NCI-H1092 treated with DMSO at 0.1 percent for 48 hours (cell line): ENCODE measurements at places on chromosomes 1 and 21.

GRCh38 chr1:3307359-3307758 lies 147.1 kb upstream of the ARHGEF16 start:
- DNase-seq = no peak

DNA sequence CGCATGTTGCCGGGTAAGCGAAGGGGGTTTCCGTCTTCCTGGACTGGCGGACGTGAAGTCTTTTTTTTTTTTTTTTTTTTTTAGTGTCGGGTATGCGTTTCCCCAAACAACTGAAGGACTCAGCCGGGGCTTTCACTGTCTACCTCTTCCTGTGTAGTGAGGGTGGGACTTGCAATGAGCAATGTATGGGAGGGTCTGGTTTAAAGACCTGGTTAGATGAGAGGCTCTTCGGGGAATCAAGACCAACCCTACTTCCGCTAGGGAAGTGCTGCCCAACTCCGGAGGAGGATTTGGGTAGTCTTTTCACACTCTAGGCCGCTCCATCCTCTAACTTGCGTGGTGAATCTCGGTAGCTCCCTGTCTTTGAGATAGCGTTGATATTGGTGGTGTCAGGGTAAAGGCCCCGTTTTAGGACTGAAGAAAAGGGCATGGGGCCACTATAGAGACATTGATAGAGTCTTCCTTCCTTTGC lies 754 bp downstream of the PRRC2C start:
- DNase-seq = peak; percentile 56

DNA sequence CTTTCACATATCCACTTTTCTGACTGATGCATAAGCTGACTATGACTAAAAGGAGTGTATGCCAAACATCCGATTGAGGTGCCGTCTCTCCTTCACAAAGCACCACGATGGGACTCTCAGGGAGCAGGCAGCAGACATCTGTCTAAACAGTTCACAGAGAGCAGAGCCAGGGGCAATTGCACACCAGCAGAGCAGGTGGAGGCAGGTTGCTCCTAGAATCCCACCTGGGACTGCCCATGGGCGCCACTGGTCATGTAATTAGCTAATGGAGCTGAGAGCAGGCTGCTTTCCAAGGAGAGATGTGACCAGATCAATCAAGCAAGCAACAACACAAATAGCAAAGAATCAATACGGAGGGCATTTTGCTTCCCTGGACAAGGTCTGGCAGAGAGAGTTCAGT lies 30.5 kb upstream of the COA6 start:
- peak; percentile 20 for DNase-seq

DNA sequence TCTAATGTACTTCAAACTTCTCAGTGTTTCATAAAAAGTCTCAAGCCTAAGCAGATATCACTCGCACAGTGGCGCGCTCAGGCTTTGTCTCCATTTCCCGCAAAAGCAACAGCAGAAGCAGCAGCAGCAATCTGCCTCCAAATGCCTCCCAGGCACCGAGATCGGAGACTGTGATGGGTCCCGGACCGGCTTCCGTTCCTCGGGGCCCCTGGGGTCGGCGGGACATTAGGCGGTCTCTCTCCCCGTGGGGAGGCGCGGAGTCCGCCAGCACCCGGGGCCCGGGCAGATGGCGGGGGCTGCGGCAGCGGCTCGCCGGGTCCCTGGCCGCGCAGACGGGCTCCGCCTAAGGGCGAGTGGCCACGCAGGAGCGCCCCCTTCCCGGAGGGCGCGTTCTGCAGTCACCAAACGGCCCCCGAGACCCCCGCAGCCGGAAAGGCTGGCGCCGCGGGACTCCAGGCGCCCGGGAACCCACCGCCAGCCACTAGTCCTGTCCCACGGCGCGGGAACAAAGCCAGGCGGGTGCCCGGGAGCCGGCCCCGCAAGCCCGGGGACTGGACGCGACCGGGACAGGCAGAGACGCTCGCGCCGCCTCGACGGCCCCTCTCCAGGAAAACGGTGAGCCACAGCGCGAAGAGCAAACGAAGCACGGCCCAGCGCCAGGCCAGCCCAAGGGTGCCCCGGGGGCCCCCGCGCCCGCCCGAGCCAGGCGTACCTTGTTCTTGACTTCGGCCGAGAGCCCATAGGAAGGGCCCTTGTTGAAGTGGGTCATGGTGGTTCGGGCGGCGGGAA lies 590 bp downstream of the CNN3 start:
- DNase-seq = peak; percentile 75

- DNase-seq = no peak
Observed at GRCh38 chr21:28867401-28867800, 125.3 kb downstream of the LTN1 start.

- no peak for DNase-seq
Observed at GRCh38 chr21:32977216-32977615, 48.5 kb upstream of the OLIG2 start.

- DNase-seq = no peak
Observed at GRCh38 chr1:150619576-150620509, 9.6 kb downstream of the ENSA start.

- no peak for DNase-seq
Observed at GRCh38 chr1:221415651-221416050, 326.2 kb downstream of the DUSP10 start.

DNA sequence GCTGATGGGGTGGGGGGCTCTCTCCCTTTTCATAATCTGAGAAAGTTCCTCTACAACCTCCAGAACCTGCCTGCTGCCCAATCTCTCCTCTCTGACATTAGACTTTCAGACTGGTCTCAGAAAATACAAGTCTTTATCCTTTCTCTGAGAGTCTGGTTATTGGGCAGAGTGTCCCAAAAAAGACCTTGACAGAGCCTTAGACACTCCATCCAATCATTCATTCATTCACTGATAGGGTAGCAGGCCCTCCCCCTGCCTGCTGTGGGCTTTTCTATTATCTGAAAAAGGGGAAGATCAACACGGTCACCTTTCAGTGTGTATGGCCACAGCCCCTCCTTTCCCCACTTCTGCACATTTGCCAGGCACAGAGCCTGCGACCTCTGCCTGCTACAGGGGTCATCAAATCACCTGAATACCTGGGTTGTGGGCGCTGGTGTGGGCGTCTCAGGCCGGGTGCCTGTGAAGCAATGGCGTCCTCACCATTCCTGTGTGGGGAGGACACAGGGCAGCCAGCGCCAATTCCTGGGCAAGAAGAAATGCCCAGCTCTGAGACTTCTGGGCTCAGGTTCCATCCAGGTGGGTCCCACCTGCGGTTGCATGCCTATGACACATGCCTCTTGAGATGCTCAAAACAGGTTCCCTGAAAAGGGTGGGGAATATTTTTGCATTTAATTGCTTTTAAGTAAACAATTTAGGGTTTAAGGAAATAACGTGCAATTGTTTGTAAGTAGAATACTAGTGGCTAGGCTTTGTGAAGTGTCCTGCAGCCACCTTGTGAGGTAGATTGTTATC lies 52.8 kb downstream of the ELK4 start:
- no peak for DNase-seq

GRCh38 chr1:241985787-241986186 lies 13.1 kb downstream of the MAP1LC3C start:
- peak; percentile 19 for DNase-seq

DNA sequence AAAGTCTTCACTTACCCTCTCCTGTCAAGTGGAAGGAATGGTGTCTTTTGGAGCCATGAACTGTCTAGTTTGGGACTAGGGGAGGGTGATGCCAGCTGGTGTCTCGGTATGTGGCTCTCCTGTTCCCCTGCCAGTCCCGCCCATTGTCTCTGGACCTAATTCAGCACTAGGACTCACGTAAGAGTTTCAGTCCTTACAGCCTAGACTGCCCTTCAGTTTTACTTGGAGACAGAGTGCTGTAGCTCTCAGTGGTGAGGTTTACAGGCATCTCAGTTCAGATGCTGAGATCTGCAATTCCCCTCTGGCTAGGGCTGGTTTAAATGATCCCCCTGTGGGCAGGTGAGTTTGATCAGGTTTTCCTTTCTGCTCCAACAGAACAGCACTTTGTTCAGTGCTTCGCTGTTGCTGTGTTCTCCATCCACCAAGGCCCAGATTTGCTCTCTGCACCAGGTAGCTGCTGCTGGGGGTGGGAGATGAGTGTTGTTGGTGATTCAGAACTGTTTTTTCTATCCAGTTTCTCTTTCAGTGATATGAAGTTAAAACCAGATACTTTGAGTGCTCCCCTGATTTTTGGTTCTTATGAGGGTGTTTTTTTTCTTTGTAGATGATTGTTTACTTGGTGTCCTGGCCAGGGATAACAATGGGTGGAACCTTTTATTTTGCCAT lies 198.3 kb upstream of the RNPC3 start:
- DNase-seq = no peak

- DNase-seq = no peak
Observed at GRCh38 chr1:17066361-17067068, 12.7 kb upstream of the SDHB start.

- no peak for DNase-seq
Observed at GRCh38 chr1:52056937-52057231, 789 bp downstream of the BTF3L4 start.

DNA sequence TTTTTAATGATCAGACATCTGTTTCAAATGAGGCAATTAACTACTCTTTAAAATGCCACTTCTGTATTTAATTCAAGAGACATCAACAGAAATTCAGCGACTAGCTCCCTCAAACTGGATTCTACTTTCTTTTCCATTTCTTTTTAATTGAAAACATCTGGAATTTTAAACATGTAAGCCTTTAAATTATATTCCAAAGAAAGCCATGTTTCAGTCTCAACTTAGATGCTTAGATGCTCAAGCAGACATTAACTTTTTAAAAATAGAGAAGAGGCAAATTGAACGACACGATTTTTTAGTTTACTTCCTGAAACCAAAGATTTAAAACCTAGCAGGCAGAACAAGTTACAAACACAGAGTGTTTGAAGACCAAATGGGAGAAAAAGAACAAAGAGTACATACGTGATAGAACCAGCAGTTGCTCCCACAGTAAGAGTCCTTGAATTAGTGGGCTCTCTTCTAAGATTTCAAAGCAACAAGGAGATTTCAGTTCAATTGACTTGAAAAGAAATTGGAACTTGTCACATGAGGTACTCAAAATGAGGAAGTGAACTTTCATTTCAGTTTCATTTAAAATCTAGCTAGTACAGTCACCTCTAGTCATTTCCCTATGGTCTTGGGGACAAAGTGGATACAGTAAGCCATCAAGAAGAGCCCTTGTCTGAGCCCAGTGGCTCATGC lies at the start of gene CTSS:
TSS of gene CTSS (minus strand) at position 483 of the 681 bp plus-strand sequence. CDS start 1,015 bp downstream, outside the sequence.
- no peak for DNase-seq

DNA sequence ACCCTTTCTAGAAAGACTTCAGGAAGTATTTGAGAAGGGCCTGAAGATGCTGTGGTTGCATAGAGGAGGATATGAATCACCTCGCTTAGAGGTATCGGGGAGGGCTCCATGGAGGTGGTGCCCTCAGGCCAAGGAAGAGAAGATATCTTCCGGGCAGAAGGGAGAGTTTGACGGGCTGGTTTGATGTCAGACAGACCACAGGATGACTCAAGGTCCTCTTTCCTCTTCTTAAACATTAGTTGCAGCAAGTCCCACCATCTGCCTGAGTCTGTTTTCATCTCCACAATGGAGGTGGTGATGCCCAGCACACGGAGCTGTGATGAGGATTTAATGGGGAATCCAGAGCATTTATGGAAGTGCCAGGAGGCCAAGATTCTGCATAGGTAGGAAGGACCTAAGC lies 25.1 kb upstream of the RUNX3 start:
- no peak for DNase-seq

GRCh38 chr1:214548271-214548670 lies 3.1 kb downstream of the PTPN14 start:
- DNase-seq = no peak

DNA sequence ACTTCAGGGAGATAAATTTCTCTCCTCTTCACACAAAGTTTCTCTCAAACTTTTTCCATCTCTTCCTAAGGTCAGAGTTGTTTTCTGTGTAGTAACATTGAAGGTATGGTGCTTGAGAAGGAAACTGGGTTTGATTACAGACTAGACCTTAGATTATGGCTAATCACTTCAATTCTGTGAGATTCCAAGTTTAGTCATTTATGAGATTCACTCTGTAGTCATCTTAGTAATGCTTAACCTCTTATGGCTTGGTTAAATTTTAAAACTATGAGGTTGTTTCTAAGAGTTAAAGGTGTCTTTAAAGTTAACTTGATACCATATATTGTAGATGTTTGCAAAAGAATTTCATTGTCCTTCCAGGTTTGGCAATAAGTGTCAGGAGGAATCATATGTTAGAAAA lies 1092.2 kb downstream of the KCNT2 start:
- DNase-seq = no peak

- DNase-seq = peak; percentile 58
Observed at GRCh38 chr1:33410091-33410701, 20.7 kb downstream of the PHC2 start.

GRCh38 chr1:36352910-36353878 lies 29.7 kb upstream of the EVA1B start:
- no peak for DNase-seq

DNA sequence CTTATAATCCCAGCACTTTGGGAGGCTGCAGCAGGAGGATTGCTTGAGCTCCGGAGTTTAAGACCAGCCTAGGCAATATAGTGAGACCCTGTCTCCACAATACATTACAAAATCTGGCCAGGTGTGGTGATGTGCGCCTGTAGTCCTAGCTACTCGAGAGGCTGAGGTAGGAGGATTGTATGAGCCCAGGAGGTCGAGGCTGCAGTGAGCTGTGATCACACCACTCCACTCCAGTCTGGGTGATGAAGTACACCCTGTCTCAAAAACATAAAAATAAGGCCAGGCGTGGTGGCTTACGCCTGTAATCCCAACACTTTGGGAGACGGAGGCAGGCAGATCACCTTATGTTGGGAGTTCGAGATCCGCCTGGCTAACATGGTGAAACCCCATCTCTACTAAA lies 27.7 kb downstream of the L1TD1 start:
- DNase-seq = no peak

DNA sequence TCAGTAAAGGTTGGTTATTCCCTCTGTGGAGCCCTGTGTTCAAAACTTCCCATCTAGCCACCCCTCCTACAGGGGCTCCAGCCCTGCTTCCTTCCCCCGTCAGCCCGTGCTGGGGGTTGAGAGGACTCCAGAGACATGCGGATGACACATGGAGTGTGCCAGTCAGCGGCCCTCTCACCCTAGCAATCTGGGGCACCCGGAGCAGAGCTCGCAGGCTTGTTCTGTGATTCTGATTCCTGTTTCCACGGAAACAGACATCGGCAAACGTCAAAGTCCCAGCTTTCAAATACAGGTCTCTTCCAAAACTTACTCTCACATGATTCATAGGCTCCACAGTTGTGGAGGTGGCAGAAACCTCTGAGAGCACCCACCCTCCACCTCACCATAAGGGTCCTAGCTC lies 9.8 kb upstream of the SSBP3 start:
- no peak for DNase-seq

- DNase-seq = no peak
Observed at GRCh38 chr1:36529769-36530260, 47.1 kb upstream of the CSF3R start.
